ENCODE measurements at places on chromosomes 1 and 21.

- no peak for DNase-seq
Measured at GRCh38 chr1:108691128-108691941, 775 bp upstream of the PRPF38B start.

- no peak for DNase-seq
Measured at GRCh38 chr1:246275036-246275435, 232.0 kb downstream of the SMYD3 start.

DNA sequence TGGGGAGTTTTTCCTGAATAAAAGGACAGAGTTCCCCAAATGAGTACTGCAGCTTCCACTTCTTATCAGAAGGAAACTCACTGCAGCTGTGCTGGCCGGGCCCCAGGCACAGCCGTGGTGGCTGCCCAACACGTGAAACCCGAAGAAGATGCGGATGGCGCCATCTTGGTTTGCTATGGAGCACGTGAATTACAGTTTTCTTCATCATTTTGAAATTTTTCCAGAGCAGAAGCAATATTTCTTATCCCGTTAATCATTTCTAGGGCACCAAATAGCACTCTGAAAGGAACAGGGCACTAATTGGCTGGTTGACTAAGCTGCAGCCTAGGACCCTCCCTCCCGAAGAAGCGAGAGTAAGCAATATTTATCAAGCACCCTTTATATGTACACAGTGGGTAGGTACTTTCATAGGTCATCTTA is 63.2 kb upstream of the EPS8L3 start:
- DNase-seq: no peak

- no peak for DNase-seq
Measured at GRCh38 chr1:2372551-2373490, 18.5 kb downstream of the MORN1 start.

DNA sequence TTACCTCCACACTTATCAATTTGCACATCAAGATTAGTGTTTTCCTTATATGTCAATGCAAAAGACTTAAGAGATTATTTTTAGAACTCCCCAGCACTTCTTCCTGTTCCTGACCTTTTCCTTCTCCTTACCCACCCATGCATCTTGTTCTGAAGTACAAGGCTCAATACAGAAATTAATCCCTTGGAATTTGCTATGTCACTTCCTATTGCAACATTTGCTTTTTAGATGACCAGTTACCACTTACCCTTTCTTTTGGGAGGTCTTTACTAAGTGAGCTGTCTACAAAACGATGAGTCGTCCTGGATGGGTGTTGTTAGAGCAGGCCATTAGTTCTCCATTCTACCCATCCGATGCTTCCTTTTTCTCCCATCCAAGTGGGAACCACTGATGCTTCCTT is 221.2 kb downstream of the FMN2 start:
- no peak for DNase-seq

DNA sequence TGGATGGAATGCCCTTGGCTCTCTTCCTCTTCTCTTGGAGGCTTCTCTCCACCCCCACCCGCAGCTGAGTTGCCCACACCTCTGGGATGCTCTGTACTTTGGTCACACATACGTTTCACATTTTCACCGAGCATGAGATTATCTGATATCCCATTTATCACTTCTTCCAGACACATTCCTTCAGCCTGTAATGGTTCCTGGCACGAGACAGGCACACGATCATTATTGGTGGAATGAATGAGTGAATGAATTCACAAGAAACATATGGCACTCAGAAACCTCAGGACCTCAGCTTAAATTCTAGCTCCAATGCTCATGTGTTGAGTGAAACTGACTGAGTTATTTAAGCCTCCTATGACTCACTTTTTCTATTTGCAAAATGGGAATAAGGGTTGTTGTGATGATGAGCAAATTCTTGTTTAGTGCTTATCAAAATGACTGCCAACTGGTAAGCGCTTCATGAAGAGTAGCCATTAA is 242.7 kb upstream of the JUN start:
- DNase-seq: no peak

DNA sequence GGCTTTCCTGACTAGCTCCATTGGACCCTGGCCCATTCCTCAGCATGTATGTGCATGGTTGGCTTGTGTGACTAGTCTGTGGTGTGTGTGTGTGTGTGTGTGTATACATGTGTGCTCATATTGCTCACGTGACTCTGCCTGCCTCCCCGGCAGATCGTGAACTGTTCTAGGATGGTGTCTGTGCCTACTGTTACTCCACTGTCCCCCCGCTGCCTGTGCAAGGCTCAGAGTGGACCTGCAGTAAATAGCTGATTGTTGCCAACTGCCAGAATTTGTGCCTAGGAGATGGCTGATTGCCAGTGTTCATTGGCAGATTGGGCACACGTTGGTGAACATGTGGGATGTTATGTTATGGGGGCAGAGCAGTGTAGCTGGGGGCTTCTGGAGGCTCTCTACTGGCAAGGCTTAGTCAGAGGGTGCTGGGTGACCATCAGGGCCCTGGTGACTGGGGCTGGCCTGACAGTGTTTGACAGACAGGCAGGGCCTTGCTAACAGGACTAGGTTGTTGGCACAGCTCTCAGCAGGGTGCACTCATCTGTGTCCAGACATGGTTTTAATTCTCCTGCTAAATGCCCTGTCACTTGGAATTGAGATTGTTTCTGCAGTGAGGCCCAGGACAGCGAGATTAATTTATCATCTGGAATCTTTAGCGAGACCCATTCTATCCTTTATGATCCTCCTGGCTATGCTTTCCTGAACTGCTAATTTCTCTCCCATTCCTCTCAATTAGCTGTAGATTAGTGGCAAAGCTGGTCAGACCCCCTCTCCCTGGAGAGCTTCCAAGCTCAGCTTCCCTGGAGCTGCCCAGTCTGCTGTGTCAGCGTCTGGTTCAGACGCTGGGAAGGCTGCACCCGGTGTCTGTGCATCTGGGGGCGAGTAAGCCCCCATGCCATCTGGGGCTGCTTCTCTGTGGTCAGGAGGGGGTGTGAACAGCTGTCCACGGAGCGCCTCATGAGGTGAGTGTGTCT is 20.8 kb downstream of the SLC6A17 start:
- no peak for DNase-seq

DNA sequence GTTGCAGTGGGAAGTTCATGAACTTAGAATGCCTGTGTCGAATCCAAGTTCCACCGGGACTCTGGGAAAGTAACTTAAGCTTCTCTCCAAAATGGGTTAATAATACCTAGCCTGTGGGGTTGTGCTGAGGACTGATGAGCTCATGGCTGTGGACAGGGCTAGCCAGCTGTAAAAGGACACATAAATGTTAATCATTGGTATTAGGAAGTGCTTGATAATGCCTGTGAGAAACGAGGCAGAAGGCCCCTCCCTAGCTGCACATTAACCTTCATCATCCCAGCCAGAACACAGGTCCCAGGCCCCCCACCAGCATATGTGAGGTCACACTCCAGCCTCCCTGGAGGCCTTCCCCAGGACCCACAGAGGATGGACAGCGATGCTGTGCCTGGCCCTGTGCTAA is 789 bp upstream of the GJB4 start:
- DNase-seq: no peak

DNA sequence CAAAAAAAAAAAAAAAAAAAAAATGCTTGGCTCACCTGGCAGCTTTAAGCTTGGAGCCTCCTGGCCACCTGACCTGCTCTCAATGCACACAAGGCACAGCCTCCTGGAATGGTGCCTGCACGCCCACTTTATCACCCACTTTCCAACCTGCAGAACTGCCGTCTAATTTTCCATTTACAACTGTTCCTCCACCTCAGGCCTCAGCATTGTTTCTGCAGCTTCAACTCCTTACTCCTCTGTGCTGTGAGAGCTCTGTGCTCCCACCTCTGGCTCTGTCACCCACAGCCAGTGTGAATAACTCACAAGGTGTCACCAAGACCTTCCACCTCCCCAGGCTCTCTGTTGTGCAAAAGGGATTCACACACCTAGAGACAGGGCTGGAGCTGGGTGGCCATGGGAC is 38.7 kb upstream of the GPR157 start:
- no peak for DNase-seq

All from GM13977 (cell line).